ENCODE measurements at places on chromosomes 13 and 19.

- DNase-seq: no peak
Measured at GRCh38 chr13:71499235-71499634, 367.8 kb downstream of the DACH1 start.

- DNase-seq: no peak
Measured at GRCh38 chr19:23706657-23707056, 19.6 kb upstream of the ZNF675 start.

GRCh38 chr19:50371914-50372475, 4.3 kb upstream of the NR1H2 start:
- no peak for DNase-seq

GRCh38 chr13:50714891-50715290, 128.6 kb downstream of the DLEU7 start:
- DNase-seq: peak; percentile 71

DNA sequence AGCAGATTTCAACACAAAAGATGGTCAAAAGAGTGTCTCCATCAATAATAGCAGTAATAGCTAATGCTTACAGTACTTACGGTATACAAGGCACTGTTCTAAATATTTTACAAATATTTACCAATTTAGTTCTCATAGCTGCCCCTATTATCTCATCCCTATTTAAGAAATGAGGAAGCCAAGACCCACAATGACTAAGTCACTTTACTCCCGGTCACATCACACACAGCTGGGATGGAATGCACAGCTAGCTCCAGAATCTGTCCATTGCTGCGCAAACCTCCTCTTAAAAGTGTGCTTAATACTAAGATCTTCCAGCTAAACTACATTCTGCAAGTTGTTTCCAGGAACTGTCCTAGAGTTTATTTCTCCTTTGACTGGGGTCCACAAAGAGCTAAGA, 63.4 kb downstream of the RAP2A start:
- DNase-seq: no peak

DNA sequence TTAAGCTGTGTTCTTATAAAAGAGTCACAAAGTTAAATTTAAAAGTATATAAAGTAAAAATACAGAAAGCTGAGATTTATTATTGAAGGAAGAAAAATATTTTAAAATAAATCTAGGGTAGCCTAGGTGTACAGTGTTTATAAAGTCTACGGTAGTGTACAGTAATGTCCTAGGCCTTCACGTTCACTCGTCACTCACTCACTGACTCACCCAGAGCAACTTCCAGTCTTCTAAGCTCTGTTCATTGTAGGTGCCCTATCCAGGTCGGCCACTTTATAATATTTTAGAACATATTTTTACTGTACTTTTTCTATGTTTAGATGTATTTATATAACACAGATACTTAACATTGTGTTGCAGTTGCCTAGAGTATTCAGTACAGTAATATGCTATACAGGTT, 47.4 kb downstream of the NDFIP2 start:
- no peak for DNase-seq

DNA sequence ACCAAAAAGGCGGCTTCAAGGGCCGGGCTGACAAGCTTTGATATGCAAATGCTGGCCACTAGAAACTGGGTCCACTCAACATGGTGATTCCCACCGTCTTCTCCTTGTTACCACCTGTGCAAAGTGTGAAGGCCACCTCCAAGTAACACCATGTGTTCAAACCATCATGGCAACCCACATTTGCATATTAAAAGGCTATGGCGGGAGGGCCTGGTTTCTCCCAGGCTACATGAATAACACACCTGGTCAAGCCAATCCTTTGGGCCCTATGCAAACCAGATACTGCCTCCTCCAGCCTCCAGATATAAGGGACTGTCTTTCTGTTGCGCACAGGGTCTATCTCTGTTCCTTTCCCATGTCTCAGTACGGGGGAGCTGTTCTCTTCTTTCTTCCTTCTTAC, 36.6 kb upstream of the ZSCAN5A start:
- DNase-seq: no peak

- no peak for DNase-seq
Measured at GRCh38 chr13:107834281-107834680, 381.1 kb downstream of the LIG4 start.

- no peak for DNase-seq
Measured at GRCh38 chr13:110961959-110962358, 47.1 kb upstream of the ANKRD10 start.

DNA sequence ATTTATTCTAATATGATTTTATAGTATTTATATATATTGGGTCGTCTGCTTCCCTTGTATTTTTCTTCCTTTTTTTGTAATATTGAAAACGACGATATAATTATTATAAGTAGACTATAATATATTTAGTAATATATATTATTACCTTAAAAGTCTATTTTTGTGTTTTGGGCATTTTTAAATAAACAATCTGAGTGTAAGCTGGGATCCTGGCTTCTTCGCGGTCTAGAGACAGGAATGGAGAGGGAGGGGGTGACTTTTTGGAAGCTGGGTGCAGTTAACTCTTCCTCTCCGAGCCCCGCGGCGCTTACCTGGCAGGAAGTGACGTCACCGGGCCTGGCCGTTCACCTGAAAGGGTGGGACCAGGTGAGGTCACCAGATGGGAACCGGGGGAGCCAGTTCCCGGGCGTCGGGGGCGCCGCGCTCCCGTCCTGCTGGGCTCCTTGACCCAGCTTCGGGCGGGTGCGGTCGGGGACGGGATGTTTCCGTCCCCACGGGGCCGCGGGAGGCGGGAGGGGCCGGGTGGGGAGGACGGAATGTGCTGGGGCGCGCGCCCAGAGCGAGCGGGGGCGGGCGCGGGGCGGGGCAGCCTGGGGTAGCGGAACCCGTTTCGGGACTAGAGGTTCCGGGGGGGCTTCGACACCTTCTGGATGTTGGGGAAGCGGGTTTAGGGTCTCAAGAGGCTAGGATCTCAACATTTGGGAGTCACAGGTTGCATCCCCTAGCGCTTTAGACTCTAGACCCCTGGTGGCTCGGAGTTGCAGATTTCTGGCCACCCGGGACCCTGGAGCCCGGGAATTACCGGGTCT, 2.8 kb downstream of the ZFP36 start:
- DNase-seq: no peak

DNA sequence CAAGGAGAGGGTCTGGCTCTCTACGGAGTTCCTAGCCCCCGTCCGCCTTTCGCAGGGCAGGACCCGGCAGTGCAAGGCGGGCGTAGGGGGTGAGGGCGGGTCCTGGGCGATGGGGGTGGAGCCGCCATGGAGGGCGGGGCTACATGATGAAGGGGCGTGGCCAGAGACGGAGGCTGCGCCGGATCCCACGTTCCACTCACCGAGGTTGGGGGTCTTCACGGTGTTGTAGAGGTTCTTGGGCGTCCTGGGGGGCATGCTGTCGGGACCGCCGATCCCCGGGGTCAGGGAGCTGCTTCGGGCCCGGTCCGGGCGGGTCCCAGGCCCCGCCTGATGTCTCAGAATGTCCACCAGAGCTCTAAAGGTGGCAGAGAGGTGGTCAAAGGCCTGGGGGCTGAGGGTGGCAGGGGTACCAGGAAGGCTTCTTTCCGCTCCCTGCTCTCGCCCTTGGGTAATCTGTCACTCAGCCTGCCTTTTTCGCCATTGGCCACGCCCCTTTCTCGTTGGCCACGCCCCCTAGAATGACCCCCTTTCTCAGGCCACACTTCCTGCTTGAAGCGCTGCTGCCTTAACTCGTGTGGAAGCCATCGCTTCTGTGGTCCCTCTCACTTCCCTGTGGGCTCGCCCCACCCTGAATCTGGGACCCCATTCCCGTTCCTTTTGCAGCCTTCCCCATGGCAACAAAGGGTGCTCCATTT, 2.5 kb downstream of the SHISA7 start:
- peak; percentile 27 for DNase-seq

GRCh38 chr13:114115191-114115671, 17.2 kb downstream of the RASA3 start:
- peak; percentile 95 for DNase-seq

DNA sequence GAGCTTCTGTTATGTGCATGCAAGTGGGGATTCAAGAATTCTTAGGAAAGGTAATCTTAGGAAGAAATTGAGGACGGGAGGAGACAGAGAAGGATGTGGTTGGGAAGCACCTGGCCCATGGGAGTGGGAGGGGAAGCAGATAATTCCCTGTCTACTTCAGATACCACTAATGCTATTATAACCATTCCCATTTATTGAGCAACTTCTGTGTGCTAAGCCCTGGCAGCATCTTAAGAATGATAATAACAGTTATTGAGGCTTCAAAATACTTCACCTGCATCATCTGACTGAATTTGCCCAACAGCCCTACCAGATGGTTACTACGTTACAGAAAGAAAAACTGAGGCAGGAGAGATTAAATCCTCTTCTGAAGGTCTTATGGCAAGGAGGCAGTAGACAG, 1.4 kb downstream of the EPS8L1 start:
- no peak for DNase-seq
